ENCODE measurements at places on chromosomes 7 and 10. TPM values are rescaled to one million over a fixed set of nuclear protein-coding genes. Genes with fewer than 3 reads are reported as not detected.

DNA sequence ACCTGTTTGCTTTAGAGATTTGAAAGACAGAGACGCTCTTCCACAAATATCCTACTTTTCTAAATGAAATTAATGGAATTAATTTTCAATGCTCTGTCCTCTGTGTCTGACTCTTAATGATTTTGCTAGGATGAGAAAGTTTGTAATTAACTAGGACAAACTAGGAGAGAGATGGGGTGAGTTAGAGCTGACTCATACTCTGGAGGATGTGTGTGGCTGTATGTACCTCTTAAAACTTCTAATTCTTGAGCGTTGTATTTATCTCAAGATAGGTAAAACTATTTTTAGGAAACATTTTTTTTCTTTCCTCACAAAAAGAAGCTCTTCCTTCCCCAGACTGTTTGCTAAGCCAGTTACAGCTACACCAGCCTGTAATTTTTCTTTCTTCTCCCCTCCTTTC lies 178.8 kb upstream of the ANKRD30A start:
- DNase-seq, result no peak

- no peak for DNase-seq
Observed at GRCh38 chr7:37786741-37787569, 61.4 kb upstream of the NME8 start.

DNA sequence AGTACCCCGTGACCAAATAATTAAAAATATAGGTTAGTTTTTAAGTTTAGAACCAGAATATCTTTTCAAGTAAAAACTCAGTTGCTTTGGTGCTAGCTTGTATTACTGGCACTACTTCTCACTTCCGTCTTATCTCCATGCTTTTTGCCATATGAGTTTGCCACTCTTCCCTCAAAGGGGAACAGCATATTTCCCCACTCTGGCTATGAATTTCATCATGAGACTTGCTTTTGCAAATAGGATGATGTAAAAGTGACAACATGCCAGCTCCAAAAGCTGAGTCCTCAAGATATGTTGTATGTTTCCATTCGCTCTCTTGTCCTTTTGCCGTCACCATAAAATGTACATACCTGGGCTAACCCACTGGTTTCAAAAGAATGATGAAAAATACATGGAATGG lies 178.1 kb upstream of the SEMA3A start:
- no peak for DNase-seq

DNA sequence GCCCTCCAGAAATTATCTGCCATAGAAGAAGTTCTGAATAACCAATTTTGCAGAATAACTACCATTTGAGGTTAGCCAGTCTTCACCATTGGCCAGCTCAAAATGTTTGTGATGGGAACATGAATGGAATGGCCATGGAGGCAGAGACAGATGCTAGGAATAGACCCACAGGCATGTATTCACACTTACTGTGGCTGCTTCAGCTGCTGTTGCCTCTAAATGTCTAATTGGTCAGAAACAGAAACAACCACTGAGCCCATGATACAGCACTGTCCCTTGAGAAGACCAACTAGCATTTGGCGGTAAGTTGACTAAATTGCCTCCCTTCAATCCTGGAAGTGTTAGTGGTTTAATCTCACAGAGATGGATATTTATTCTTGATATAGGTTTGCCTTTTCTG lies 38.6 kb upstream of the TAS2R16 start:
- no peak for DNase-seq

GRCh38 chr10:22494007-22494406 lies 148.7 kb downstream of the SPAG6 start:
- DNase-seq, result no peak

- DNase-seq, result no peak
Observed at GRCh38 chr10:27150261-27150660, 3.9 kb downstream of the YME1L1 start.

- DNase-seq, result no peak
Observed at GRCh38 chr10:69600761-69601330, 27.6 kb upstream of the NEUROG3 start.

DNA sequence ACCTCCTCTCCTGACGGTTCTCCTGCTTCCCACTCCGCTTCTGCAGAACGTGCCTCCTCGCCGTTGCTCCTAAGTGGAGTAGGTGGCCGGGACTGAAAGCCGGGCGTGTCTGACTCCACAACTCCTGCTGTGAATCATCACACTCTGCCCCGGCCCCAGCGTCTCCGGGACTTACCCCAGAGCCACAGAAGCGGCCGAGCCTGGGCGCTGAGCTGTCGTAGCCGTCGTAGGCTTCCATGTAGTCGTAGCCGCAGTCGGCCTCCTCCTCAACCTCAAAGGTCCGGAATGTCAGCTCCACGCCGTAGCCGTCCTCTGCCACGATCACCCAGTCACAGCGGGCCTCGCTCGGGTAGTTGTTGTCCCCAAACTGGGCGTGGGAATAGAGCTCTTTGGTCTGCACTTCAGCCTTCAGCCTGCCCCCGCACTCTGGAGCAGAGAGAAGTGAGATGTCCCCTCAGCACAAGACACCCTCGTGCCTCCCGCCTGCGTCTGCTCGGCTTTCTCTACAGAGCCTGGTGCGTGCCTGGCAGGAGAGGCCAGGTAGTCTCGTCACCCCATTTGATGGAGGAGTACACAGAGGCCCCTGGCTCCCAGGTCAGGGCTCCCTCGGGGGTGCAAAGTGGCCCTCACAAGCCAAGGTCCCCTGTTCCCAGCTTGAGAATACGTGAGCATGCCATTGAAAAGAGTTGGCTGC lies 11.2 kb upstream of the OPALIN start:
- no peak for DNase-seq

DNA sequence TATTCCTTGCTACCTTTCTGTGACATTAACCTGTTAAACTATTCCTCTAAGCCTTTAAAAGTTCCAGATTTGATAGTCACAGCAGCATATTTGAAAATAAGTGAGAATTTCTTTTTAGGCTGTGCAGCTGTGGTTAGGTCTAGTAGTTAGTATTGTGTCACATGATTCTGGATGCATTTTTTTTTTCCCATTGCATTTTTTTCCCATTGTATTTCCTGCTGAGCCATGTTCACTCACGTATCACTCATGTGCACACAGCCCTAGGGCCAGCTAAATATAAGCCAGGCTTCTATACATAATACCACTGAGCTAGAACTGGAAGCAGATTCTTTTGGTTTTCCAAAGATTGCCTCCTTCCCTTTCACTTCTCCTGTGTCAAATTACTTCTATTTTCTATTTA lies 37.4 kb downstream of the DNAJC9 start:
- DNase-seq, result no peak

GRCh38 chr10:78188446-78188845 lies 154.8 kb downstream of the RPS24 start:
- no peak for DNase-seq

GRCh38 chr7:14507617-14508016 lies 394.9 kb downstream of the DGKB start:
- DNase-seq, result no peak

GRCh38 chr7:92402920-92403759 lies 44.1 kb upstream of the GATAD1 start:
- no peak for DNase-seq

The PANK1 gene
- total RNA-seq, result 5.1 TPM

The LRMDA gene
- total RNA-seq, result 8.3 TPM

The PTPN12 gene
- total RNA-seq, result 168 TPM
